ENCODE measurements at places on chromosomes 7 and 10.
A peak's percentile ranks its signal among the peaks of the same experiment; 100 is the strongest.

DNA sequence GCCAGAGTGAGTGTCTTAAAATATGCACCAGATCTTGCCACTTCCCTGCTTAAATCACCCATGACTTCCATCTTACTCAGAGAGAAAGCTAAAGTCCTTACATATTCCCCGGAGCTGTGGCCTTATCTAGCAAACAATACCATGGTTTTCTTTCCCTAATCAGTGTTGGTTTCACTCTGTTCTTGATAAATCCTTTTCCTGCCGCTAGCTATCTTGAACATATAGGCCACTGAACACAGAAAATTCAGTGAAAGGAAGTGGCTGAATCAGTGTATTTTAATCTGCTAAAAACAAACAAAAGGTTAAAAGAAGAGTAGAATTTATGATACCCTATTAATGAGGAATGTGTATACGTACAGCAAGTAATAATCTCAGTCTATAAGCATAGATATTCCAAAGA is 42.0 kb upstream of the JAZF1 start:
- no peak for DNase-seq

GRCh38 chr10:126868371-126868770 is 36.9 kb upstream of the DOCK1 start:
- DNase-seq: no peak

DNA sequence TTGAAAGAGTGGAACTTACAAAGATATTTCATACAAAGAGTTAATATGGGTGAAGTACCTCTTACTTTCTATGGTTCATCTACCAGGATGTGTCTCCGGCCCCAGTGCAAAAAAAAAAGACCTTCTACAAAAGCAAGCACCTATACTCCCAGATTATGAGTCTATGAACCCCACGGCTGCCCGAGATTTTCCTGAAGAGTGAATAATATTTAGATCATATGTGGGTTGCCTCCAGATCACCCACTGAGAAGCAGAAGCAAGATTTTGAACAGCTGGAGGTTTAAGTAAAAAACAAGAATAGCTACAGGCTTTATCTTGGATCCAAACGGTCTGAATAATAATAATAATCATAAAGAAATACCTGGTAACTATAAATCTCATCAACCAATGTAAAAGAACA is 207.7 kb downstream of the SKAP2 start:
- no peak for DNase-seq

GRCh38 chr10:70518695-70519094 is 40.1 kb downstream of the PALD1 start:
- DNase-seq: no peak

DNA sequence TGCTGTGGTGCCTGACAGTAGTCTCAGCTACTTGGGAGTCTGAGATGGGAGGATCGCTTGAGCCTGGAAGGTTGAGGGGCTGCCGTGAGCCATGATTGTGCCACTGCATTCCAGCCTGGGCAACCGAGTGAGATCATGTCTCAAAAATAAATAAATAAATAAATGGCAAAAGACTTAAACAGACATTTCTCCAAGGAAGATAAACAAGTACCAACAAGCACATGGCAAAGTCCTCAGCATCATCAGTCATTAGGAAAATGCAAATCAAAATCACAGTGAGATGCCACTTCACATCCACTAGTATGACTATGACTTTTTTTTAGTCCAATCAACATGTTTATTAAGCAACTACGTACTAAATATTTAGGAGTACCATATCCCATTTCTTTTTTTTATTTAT is 21.3 kb upstream of the KPNA7 start:
- no peak for DNase-seq

- no peak for DNase-seq
These were observed 243.2 kb upstream of the SLC26A5 start for GRCh38 chr7:103689255-103689654.

GRCh38 chr7:45921381-45921698 is 268 bp upstream of the IGFBP3 start:
- DNase-seq: no peak

- no peak for DNase-seq
These were observed 44.3 kb upstream of the PRKAR1B start for GRCh38 chr7:771234-772004.

DNA sequence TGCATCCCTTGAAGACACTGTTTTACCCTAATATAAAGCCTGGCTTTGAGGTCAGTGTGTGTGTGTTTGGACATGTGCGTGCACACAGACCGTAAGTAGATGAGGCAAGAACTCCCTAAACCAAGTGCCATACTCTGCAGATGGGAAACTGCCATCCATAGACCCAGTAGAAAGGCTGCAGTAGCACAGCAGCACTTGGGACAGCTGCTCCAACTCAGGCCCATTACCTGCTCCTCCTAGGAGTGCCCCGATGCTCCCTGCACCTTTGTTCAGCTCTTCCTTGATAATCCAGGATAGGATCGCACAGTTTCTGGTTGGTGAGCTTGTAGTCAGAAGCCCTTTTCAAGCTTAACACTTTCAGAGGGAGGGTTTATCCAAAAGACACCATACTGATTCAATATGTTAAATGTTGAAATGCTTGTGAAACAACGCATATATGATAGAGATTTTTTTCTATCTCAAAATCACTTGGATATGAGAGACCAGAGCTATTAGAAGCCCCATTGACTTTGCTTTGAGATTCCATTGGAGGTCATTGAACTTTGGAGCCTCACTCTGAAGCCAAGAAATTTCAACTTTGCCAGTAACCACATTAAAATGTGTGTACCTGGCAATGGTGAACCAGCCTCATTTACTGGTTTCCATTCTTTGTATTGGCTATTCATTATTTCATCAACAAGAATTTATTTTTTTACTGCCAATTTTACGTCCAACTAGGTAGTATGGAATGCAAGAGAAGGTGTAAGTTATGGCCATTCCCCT is 757.0 kb upstream of the GALNT17 start:
- no peak for DNase-seq

DNA sequence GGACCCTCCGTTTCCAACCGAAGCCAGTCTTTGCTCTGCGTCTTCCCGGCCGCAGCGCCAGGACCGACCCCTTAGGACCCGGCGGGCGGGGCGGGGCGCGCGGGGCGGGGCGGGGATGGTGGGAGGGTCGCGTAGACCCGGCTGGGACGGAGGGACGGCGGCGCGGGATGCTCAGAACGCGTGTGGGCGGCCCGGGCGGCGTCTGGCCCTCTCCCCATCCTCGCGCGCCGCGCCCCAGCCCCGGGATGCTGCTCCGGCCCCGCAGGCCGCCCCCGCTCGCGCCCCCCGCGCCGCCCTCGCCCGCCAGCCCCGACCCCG is at the start of gene UTF1:
Gene UTF1 (plus strand): TSS at position 174 of the 318 bp plus-strand sequence. CDS start 72 bp downstream, at position 246.
- no peak for DNase-seq

DNA sequence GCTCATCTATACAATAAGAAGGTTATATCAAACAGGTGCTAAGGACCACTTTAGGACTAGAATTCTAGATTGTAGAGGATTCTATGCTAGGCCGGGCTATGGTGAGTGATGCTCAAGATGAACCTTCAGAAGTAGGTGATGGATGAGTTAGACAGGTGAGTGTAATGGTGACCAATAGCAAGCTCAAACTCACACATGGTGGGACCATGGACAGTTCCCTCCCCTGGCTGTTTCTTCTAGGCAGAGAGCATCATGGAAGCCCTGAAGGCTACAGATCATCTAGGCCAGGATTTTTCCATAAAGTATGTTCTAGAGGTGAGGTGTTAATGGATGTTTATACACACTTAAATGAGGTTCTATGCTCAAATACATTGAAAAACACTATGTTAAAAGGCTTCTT is 162.2 kb upstream of the WDR11 start:
- no peak for DNase-seq

GRCh38 chr7:27423290-27423689 is 180.7 kb downstream of the EVX1 start:
- no peak for DNase-seq

- no peak for DNase-seq
These were observed 24.6 kb upstream of the SGMS1 start for GRCh38 chr10:50648089-50648934.

- DNase-seq: no peak
These were observed 36.5 kb downstream of the ZMIZ1 start for GRCh38 chr10:79105150-79105739.

- no peak for DNase-seq
These were observed 101.4 kb downstream of the RELN start for GRCh38 chr7:103887853-103888602.

GRCh38 chr7:135405969-135406368 is 103.9 kb downstream of the CNOT4 start:
- DNase-seq: no peak

GRCh38 chr10:73220989-73221388 is 26.1 kb downstream of the DNAJC9 start:
- no peak for DNase-seq

- no peak for DNase-seq
These were observed 113.2 kb downstream of the GRID1 start for GRCh38 chr10:86253091-86254072.

DNA sequence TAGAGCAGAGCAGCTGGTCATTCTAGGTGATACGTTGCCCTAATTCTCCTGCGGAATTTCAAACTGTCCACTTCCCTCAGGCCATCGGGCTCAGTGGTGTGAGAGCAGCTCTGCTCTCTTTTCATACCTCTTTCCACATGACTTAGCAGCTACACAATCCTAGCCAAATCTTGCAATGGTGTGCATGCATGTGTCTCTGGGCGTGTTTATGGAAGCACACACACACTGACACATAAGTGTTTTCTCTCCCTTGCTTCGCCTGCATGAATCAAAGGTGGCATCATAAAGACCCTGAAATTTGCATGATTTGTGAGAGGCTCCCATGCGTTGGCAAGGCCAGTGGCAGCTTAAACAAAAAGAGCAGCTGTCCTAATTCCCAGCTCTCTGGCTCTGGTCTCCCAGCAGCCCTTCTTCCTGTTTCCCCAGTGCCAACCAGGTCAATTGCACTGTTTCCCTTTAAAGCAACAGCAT is 1189.5 kb downstream of the GATA3 start:
- DNase-seq: no peak

DNA sequence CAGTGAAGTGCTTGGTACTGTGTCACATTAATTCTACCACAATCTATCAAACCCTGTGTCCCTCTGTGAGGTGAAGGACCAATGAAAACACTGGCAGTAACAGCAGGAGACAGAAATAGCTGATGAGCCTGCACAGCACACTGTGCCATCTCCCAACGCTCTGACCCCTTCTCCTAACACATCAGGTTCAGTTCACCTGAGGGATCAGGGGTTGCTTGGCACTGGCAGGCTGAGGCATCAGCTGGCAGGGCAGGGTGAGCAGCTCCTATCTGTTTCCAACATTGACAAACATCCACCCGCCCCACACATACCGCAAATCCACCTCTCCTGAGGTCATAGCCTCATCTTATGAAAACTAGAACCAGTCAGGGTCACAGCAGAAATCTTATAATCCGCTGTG is 120.9 kb downstream of the ICA1 start:
- DNase-seq: no peak

DNA sequence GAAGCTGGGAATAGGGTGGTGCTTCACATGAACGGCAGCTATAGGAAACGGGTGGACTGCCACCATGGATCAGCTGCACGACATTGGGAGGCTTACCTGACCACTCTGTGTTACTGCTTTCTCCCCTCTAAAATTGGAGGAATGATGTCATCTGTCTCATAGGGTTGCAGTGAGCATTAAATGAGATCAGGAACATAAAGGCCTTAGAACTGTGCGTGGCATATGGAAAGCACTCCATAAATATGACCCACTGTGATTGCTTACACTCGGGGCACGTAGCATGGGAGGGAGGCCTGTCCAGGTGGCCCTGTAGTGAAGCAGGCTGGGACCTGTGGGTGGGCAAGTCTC is 9.7 kb downstream of the C10orf62 start:
- no peak for DNase-seq

GRCh38 chr10:79178614-79179163 is 109.9 kb downstream of the ZMIZ1 start:
- DNase-seq: no peak

- DNase-seq: no peak
These were observed 33.9 kb downstream of the C10orf105 start for GRCh38 chr10:71685554-71686232.

GRCh38 chr7:2863461-2864066 is 19.5 kb upstream of the GNA12 start:
- peak; percentile 70 for DNase-seq

- DNase-seq: no peak
These were observed 109.8 kb upstream of the NOBOX start for GRCh38 chr7:144513334-144513733.

GRCh38 chr10:52353205-52353604 is 39.1 kb downstream of the DKK1 start:
- DNase-seq: no peak

GRCh38 chr10:107163881-107164861 is at the start of gene SORCS1:
TSS of gene SORCS1 (minus strand) at chr10:107164706.
- DNase-seq: no peak

- DNase-seq: no peak
These were observed 10.7 kb downstream of the CCDC6 start for GRCh38 chr10:59895629-59896116.

GRCh38 chr10:109898666-109899355 is 24.5 kb downstream of the XPNPEP1 start:
- no peak for DNase-seq

DNA sequence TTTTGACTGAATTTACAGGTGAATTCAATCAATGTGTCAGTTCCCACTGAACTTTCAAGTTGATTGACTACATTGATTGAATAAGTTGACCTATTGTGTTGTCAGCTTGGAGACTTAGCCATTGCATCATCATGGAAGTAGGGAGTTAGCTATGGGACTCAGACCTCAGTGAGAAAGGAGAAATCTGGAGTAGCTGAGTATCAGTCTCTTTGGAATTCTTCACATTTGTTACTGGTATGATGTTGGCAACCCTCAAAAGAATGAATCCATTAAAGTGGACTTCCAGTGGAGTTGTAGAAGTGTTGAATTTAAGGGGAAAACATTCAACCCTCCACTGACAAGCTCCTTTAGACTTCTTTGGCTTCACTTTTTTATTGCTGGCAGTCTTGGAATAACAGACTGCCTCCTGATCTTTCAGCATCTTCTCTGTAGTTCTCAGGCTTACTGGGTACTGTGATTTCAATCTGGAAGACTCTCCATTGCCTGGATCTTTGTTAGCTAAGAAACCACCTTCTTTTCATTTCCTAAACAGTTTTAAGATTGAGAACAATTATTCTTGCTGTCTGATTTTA is 160.3 kb upstream of the NRP1 start:
- no peak for DNase-seq

- no peak for DNase-seq
These were observed 106.0 kb downstream of the CYTH3 start for GRCh38 chr7:6166443-6166891.

- no peak for DNase-seq
These were observed 72.5 kb upstream of the CTBP2 start for GRCh38 chr10:125232841-125233240.
